ENCODE measurements at places on chromosomes 7 and 10.

- no peak overlapping the region for H3K4me3 ChIP-seq
- no peak overlapping the region for H3K27ac ChIP-seq
- no peak for DNase-seq
- no peaks in the 10 kb centered on the region for H3K36me3 ChIP-seq
- no peaks in the 10 kb centered on the region for H3K4me1 ChIP-seq
- H3K27me3 ChIP-seq, result no peaks in the 10 kb centered on the region
These were observed 64.4 kb downstream of the KCND2 start for GRCh38 chr7:120337308-120337907.

DNA sequence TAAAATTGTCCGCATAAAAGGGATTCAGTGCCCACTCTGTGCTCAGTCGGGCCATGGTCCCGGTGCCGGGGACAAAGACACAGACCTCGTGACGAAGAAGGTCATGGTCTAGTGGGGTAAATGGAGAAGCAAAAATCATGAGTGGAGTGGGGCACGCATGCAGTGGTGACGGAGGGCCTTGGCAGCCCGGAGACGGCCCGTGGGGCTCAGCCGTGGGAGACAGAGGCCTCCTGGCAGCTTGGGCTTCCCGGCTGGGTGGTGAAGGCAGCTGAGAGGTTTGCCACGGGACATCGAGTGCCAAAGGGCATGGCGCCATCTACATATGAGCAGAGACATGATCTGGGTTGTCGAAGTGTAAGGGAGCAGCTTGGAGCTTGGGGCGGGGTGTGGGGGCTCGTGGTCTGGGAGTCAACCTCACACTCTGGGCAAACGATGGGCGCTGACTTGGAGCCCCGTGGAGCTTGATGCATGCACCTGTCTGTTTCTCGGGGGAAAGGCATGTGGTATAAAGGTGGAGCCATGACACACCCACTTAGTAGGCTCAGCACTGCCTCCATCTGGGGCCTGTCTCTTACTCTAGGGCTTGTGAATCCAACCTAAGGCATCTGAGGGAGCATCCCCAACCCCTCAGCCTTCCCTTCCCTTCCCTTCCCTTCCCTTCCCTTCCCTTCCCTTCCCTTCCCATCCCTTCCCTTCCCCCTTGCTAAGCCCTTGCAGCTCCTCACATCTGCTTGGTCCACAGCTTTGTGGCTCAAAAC, 151.0 kb upstream of the INSYN2A start:
- H3K27ac ChIP-seq, result no peak overlapping the region
- no peak overlapping the region for H3K4me3 ChIP-seq
- H3K4me1 ChIP-seq, result no peaks in the 10 kb centered on the region
- DNase-seq, result no peak

- no peaks in the 10 kb centered on the region for H3K4me1 ChIP-seq
- H3K27ac ChIP-seq, result no peak overlapping the region
- DNase-seq, result no peak
- H3K27me3 ChIP-seq, result no peaks in the 10 kb centered on the region
- H3K36me3 ChIP-seq, result no peaks in the 10 kb centered on the region
These were observed 1397.6 kb downstream of the GATA3 start for GRCh38 chr10:9452056-9452455.

- H3K36me3 ChIP-seq, result peaks cover 11% of the 10 kb centered on the region
- DNase-seq, result no peak
- peaks cover 91% of the 10 kb centered on the region for H3K4me1 ChIP-seq
- no peak overlapping the region for H3K4me3 ChIP-seq
These were observed 98.2 kb downstream of the TNS3 start for GRCh38 chr7:47483604-47484273.

DNA sequence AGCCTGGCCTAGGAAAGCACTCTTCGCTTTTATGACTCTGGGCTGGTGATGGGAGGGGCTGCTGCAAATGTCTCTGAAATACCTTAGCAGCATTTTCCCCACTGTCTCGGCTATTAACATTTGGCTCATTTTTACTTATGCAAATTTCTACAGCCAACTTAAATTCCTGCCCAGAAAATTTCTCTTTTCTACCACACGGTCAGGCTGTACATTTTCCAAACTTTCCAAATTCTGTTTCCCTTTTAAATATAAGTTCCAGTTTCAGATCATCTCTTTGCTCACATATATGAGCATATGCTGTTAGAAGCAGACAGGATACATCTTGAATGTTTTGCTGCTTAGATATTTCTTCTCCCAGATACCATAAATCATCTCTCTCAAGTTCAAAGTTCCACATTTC, 332.3 kb downstream of the ADK start:
- DNase-seq, result no peak
- no peak overlapping the region for H3K4me3 ChIP-seq
- peaks cover 3% of the 10 kb centered on the region for H3K36me3 ChIP-seq

DNA sequence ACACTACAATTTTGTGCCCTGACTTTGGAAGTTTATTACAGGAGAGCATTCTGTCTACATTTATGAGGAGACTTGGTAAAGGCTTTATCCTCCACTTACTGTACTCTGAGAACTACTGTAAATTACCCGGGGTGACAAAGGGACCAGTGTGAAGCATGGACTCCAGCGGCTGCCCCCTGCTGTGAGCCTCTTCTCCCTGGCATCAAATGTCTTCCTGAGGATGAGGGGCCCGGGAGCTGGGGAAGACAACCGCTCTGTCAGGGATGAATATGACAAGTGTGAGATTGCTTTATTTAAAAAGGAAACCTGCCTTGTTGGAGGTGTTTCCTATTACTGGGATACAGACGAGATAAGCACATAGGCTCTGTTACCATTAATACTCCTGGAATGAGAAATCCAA, 714.8 kb downstream of the CCSER2 start:
- no peak overlapping the region for H3K27ac ChIP-seq
- H3K4me3 ChIP-seq, result no peak overlapping the region
- no peaks in the 10 kb centered on the region for H3K27me3 ChIP-seq
- no peak for DNase-seq

DNA sequence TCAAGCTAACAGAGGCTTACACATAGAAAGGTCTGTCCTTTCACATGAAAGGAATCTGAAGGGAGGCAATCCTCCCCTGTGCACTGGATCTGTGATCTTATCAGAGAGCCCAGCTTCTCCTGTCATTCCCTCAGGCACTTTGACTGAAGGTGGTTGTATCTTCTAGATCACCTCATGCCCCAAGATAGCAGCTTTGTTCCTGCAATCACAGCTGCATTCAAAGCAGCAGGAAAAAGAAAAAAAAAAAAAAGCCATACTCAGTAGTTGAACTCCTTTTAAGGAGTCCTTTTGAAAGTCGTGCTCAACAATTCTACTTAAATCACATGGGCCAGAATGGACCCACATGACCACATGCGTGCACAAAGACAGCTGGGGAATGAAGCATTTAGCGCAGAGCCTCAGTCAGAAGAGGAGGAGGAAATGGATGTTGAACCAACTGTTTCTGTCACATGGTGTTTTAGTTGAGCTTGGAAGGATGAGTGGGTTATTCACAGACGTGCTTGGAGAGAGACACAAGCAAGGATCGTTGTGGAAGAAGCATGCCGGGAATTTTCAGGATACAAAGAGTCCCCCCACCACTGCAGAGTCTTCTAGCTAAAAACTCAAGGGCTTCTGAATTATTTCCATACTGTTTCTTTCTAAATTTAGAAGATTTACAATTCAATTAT, 13.0 kb upstream of the PFKP start:
- peaks cover 13% of the 10 kb centered on the region for H3K4me1 ChIP-seq
- peaks cover 4% of the 10 kb centered on the region for H3K27me3 ChIP-seq
- H3K36me3 ChIP-seq, result no peaks in the 10 kb centered on the region
- no peak overlapping the region for H3K4me3 ChIP-seq
- peak overlapping the region; percentile 53 for H3K27ac ChIP-seq
- DNase-seq, result peak; percentile 30

DNA sequence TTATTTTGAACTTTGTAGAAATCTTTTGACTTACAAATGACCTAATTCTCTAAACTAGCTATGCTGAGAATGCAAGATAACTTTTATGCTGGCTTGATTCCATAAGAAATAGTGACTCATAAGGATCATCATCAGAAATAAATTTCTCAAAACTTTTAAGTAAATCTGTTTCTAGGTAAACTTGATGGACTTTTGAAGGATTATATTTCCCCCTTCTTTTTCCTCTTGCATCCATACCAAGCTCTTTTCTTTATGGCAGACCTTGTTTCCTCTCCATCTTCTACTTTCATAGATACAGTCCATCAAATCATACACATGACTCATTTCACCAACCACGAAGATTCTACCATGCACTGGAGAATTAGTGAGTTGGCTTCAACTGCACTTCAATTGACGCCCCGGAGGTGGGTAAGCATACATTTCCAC, 336.3 kb downstream of the KCNMA1 start:
- H3K27ac ChIP-seq, result no peak overlapping the region
- no peak for DNase-seq
- no peaks in the 10 kb centered on the region for H3K27me3 ChIP-seq
- no peak overlapping the region for H3K4me3 ChIP-seq
- H3K36me3 ChIP-seq, result no peaks in the 10 kb centered on the region
- H3K4me1 ChIP-seq, result no peaks in the 10 kb centered on the region

- no peak overlapping the region for H3K27ac ChIP-seq
- H3K4me1 ChIP-seq, result no peaks in the 10 kb centered on the region
- H3K4me3 ChIP-seq, result no peak overlapping the region
- H3K27me3 ChIP-seq, result no peaks in the 10 kb centered on the region
- H3K36me3 ChIP-seq, result peaks cover 38% of the 10 kb centered on the region
These were observed 129.1 kb downstream of the USP6NL start for GRCh38 chr10:11482306-11482705.

DNA sequence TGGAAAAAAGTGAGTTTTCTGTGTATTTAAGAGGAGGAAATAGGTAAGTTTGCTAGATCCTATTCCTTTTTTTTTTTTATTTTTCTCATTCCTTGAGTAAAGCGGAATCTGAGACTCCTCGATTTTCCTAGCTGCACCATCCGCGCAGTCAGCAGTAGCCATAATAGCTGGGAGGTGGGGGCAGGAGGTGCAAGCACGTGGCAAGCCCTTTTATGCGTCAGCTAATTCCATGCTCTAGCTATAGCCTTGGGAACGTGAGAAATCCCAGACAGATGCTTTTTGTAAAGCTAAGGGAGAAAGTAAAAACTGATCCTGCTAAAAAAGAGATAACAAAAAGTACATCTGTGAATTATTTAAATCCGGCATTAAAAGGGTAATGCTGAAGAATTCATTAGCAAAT, 33.2 kb upstream of the TPK1 start:
- no peaks in the 10 kb centered on the region for H3K4me1 ChIP-seq
- H3K27me3 ChIP-seq, result no peaks in the 10 kb centered on the region
- H3K36me3 ChIP-seq, result no peaks in the 10 kb centered on the region
- DNase-seq, result no peak
- no peak overlapping the region for H3K4me3 ChIP-seq

All from large intestine (tissue), 12 donors.